ENCODE measurements at places on chromosomes 7 and 10.

DNA sequence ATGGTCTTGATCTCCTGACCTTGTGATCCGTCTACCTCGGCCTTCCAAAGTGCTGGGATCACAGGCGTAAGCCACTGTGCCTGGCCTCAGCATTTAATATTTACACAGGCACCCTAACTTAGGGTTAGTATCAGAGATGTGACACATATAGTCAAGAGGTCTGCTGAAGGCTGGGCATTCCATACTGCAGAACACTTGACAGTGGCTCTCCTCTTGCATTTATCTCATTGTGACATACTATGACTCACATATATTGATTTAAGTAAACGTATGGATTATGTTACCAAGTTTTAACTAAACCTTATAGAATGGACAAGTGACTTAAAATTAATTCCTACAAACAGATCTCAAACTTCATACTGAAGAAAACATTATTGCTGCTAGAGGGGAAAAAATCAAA is 36.6 kb downstream of the BRAF start:
- no peak for DNase-seq

GRCh38 chr10:49609283-49610113 is 612 bp upstream of the SLC18A3 start:
- DNase-seq, result peak; percentile 80

DNA sequence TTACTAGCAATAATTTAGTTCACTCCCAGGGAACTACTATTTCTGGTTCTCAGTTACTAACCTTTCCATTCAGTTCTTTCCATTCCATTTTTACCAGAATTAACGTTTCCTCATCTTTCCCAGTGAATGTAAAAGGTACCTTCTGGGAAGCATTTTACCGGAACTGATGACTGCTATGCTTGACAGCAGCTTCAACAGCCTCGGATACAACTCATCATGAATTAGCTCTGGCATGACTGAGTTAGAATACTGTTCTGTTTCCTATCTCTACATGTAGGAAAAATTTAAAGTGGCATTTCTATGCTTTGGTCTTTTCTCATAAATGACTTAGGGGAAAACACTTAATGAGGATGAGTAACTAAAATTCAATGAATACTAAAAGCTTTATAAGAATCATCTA is 18.6 kb downstream of the TAS2R41 start:
- DNase-seq, result no peak

GRCh38 chr10:114779803-114780576 is 41.6 kb upstream of the FHIP2A start:
- DNase-seq, result no peak

- no peak for DNase-seq
Observed at GRCh38 chr10:5719546-5719945, 34.9 kb downstream of the TASOR2 start.

GRCh38 chr10:121078672-121079102 is 227.5 kb downstream of the WDR11 start:
- DNase-seq, result no peak

DNA sequence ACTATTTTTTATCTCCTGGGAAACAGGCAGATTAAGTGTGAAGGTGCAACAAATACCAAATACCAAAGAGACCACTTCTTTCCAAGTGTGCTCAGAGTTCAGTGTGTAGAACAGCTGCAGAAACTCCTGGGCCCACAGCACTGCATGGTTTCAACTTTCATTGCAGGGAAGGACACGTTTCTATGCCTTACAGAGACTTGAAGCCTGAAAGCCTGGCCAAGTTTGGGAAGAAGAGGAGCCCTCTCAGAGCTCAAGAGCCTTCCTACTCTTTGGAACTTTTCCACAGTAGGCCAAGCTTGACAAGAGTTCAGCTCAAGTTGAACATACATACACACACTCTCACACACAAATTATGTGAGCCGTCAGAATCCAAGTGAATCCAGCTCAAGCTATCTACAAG is 2.5 kb downstream of the HOXA4 start:
- no peak for DNase-seq

DNA sequence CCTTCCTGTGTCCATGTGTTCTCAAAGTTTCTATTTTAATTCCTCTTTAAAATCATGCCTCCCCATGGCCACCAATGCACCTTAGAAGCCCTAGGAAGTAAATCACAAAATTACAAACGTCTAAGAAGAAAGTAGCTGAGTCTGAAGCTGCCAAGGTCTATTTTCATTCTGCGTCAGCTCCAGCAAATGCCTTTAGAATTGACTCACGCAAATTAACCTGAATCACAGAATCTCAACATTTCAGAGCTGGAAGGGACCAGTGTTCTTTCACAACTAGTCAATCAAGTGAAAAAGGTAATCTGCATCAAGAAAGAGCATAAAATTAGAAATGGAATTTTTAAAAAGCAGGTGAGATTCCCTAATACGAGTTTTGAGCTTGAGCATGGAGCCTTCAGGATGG is 1017.6 kb downstream of the SORCS3 start:
- DNase-seq, result no peak

DNA sequence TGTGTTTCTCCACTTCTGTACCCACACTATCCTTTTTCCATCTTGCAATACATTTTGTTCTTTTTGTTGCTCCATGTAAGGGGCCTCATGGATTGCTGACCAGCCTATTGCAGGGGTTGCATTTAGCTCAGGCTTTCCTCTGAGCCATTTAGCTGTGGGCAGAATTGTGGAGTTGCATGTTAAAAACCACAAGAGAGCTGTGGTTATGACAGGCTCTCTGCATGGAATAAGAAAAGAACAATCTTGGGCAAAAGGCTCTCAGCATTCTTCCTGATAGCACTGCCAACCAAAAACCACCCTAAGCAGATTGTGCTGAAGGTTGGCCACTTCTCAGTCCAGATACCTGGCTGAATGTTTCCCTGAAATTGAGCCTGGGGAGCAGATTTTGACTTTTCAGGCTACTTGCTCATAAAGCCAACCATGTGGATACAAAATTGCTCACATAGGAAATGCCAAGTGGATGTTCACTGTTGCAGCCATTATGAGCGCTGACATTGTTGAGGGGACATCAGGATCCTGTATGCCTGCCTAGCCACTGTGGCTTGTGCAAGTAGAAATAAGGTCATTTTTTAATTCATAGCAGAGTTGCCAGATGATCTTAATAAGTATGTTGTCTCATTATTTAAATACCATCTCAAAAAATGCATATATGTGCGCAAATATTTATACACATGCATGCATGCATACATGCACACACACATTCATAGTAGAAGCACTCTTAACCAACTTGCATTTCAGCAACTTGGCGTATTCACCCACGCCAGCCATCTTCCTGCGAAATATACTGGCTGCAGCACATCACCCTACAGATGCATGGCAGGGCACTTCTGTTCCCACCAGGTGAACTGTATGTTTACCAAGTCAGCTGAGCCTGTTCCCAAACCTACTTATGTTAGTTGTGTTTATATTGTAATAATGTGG is 695.4 kb downstream of the LRMDA start:
- no peak for DNase-seq

DNA sequence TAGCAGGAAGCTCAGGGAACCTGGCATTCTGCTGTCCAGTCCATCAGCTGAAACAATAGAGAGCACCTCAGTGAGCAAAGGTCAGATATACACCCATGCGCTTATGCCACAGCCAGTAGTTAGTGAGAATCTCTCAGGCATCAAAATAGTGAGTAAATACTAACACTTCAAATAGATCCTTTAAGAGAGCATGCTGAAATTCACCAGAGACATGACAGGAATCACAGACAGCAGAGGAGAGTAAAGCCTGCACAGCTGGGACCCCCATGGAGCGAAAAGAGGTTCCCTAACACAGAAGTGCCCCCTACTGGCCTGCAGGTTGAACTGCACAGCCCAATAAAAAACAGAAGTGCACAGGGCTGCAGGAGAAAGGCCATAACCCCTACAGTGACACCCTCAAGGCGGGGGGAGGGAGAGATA is 57.6 kb upstream of the ANTXRL start:
- no peak for DNase-seq

DNA sequence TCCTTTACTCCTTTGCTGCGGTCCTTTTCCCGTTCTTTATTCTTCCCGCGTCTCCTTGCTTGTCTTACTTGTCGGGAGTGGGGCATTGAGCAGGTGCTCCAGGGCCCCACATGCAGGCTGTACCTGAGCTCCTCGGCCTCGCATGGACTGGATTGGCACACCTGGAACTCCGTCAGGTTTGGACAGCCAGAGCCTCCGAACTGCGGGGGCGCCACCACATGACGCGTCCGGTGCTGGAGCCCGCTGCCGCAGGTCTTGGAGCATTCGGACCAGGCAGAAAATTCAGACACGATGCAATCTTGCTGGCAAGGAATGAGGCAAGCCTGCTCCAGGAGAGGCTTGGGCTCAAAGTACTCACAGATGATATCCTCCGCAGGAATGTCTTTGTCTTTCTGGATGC is 195.7 kb downstream of the THSD7A start:
- DNase-seq, result no peak

DNA sequence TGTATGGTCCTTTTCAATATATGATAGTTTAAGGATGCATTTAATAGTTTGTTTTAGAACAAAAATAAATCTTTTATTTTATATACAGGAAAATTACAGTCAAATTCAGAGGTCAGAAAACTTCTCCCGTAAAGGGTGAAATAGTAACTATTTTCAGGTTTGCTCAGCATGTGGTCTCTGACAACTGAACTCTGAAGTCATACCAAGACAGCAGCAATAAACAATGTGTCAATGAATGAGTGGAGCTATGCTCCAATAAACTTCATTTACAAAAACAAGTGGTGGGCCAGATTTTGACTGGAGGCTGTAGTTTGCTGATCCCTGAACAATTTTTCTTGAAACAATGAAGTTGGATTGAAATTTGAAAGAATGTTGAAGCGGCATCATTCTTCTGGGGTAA is 123.6 kb downstream of the ZNF248 start:
- no peak for DNase-seq

Measured in SK-N-DZ (cell line).